ENCODE measurements at places on chromosomes 11 and 22.

DNA sequence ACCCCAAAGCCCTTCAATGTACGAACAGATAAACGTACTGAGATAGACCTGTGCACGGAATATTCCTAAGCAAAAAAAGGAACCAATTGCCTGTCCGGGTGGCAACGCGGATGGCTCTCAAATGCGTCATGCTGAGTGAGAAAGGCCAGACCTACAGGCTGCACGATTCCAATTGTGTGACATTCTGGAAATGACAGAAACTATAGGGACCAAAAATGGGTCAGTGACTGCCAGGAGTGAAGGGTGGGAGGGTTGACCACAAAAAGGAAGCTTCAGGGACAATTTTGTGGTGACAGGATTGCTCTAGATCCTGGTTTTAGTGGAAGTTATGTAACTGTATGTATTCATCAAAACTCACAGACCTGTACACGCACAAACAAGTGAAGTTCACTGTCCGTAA, 24.0 kb upstream of the SYT8 start:
- no peak for DNase-seq

DNA sequence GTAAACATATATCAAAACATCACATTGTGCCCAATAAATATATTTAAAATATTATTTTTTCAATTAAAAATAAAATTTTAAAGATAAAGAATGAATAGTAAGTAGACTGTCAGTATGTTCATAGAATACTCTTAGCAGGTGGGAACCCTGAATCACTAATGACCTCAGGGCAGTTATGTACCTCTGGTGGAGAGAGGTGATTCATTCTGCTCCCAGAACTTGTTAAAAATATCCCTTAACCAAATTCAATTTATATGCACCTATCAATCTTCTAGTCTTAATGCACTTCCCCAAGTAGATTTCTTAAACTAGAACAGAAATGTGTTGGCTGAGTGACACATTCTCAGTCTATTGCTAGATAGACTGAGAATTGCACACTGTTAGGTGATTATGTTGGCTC, 183.9 kb upstream of the SYN3 start:
- no peak for DNase-seq

DNA sequence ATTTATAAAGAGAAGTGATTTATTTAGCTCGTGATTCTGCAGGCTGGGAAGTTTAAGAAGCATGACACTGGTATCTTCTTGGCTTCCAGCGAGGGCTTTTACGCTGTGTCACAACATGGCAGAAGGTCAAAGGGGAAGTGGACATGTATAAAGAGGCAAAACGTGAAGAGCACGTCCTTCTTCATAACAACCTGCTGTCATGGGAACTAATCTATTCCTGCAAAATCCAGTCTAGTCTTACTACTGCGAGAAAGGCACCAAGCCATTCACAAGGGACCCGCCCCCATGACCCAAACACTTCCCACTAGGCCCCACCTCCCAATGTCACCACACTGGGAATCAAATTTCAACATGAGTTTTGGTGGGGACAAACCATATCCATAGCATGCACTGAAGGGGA, 58.3 kb downstream of the AMOTL1 start:
- DNase-seq: no peak

GRCh38 chr11:108196901-108197300, 25.5 kb downstream of the NPAT start:
- DNase-seq: no peak

DNA sequence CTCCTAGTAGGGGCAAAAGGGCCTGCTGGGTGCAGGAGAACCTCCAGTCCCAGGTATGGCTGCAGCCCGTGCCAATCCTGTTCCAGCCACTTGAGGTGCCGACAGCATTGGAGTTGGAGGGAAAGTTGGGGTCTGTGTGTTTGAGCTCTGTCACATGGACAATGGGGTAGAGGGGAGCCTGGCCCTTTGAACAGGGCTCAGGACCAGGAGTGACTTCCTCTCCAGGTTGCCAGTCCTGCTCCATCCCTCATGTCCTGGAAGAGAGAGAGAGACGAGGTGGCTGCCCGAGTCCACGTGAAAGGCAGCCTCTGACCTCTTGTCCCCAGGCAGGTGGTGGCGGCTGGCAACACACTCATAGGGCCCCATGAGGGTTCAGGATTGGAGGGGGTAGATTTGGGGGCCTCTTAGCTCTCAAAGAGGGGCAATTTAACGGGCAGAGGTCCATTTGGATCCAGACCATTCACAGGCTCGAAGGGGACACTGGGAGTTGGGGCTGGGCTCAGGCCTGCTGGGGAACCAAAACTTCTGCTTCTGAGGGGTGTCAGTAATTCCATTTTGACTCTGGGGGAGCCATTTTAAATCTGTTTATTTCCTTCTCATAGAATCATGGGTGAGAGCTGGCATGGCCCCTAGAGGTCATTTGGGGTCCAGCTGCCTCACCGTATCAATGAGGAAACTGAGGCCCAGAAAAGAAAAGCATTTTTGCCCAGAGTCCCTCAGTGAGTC, 4.1 kb downstream of the ADORA2A start:
- DNase-seq: no peak

Data from hematopoietic multipotent progenitor cell treated with erythropoietin and hydrocortisone succinate and interleukin-3 and kit ligand, for 8 days (in vitro differentiated cells).